CD4-positive, alpha-beta T cell treated with Interleukin-15 for 4 hours (primary cell): ENCODE measurements at places on chromosomes 3 and 15.
A peak's percentile ranks its signal among the peaks of the same experiment; 100 is the strongest.

DNA sequence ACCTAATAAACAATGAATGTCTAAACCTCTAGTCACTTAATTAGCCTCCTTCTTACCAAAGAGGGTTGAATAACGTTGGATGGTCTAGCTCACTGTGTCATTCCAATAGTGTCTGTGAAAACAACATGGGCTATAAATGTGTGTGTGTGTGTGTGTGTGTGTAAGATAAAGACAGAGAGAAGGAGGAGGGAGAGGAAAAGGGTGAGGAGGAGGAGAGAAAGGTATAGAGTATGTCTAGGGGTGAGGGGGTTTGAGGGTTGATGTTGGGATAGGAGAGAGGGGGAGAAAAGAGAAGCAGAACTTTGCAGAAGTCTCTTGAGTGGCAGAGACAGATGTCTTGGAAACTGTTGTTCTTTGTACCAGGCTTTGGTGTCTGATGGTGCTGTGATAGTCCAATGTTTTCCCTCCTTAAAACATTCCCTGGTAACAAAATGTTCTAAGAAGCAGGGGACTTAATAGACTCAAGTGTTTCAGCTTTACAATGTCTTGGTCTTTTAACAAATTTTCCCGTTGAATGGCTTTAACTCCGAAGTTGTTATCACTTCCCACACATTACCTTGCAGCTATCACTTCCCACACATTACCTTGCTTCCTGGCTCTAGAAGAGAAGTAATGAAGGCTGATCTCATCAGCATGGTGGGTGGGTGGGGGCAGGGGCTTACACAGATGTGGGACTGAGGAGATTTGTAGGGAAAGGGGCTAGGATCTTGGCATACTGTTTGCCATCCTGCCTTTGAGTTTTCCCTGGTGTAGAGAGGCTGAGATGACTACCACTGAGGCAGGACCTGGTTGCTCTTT, 57.8 kb upstream of the ETV5 start:
- no peak for DNase-seq

DNA sequence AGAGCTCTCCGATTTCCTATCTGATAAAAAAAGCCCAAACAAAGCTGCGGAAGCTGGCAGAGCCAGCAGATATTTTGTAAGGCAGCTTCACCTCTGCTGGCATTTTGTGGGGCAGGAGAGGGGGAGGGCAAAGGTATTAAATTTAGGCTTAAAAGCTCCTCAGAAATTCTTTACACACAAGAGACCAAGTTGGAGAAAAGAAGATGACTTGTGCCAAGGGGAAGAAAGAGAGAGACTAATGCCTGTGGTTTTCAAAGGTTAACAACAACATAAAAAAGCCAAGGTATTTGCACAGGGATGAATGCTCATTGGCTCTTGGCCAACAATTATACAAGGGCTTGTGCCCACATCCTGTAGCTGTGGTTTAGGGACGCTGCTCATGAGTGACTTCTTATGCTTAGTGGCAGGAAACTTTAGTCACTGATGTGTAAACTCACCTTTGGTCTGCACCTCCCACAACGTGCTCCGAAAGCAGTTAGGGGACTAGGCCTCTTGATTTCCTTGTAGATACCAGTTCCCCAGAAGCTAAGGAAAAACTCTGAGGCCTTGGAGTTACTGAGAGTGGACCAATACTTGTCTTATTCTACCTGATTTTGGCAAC, 152.9 kb downstream of the TPRG1 start:
- DNase-seq = peak; percentile 91

DNA sequence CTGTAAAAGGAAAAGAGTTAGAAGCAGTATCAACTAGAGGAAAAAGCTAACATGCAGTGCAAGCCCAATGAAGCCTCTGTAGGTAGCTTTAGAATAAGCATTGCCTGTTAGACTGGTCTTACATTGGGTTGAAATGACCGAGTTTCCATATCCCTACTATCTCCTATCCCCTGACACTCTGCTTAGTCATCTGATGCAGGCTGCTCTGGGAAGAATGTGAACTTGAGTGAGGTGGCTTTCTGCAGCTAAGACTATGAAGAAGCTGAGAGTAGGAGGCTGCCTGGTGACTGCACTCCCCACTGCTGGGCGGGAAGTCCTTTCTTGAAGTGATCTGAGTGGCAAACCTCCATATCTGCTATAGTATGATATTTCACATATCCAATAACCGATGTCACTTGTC, 64.7 kb downstream of the OXSM start:
- no peak for DNase-seq

- no peak for DNase-seq
Measured at GRCh38 chr3:139534455-139534812, 5.1 kb downstream of the RBP1 start.

DNA sequence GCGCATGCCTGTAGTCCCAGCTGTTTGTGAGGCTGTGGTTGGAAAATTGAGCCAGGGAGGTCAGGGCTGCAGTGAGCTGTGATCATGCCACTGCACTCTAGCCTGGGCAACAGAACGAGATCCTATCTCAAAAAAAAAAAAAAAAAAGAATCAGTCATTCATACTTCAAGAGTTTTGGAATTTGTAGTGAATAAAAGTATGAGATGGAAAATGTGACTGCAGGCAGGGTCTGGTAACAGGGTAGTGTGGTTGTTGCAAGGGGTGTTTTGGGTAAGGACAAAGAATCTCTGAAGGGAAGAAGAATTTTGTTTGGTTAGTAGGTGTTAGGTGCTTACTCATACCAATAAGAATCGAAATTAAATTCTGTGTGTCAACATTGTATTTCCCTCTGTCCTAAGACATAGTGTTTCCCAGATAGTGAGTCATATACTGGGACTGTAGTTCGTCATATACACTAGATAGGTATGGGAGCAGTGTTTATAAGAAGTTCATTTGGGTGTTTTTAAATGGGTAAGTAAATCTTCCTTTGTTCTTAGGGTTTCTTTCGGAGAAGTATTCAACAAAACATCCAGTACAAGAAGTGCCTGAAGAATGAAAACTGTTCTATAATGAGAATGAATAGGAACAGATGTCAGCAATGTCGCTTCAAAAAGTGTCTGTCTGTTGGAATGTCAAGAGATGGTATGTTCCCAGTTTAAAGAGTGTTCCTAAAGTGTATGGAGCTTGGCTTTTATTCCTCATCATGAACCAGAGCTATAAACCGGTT, 14.2 kb downstream of the NR1D2 start:
- peak; percentile 5 for DNase-seq

DNA sequence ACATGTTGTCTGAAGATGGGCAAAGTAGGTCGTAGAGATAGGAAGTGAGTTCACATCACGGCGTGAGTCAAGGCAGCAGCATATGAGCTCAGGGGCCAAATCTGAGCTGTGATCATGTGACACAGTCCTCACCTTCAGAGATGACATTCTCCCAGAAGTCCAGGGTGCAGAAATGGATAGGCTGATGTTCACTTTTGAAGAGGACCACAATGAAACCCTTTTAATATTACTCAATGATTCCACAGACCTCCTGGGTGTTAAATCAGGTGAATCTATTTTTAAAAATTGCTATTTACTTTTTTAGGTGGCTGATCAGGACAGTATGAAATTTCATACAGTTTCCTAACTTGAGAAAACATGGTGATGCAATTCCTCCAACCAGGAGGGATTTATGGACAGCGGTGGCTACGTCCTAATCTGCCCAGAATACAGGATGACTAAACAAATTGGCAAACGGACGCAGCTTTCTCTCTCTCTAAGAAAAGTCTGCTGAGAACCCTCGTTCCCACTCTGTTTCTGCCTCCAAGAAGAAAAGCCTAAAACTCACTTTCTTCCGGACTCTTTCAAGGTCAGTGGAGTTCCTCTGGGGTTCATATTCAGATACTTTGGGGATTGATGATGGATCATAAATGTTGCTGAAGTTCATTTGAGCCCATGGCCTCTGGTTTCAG, 34.4 kb downstream of the B3GNT5 start:
- DNase-seq = peak; percentile 20

- no peak for DNase-seq
Measured at GRCh38 chr3:140686948-140687347, 9.1 kb downstream of the TRIM42 start.

- no peak for DNase-seq
Measured at GRCh38 chr3:131503320-131503635, 507 bp upstream of the MRPL3 start.

DNA sequence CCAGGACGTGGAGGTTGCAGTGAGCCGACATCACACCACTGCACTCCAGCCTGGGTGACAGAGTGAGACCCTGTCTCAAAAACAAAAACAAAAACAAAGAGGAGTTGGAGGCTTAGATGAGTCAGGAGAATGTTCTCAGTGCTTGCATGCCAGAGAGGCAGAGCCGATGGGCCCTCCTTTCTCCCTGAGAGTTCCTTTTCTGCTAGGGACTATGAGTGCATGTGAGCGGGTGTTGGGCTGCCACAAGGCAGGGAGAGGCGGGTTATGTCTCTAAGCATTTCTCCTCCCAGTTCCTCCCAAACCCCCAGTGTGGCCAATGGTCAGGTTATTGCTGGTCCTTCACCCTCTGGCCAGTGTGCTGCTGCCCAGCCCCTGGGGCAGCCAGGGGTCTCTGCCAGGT, 45.1 kb downstream of the RTP1 start:
- no peak for DNase-seq

GRCh38 chr15:95742836-95743235, 587.7 kb upstream of the NR2F2 start:
- DNase-seq = no peak

DNA sequence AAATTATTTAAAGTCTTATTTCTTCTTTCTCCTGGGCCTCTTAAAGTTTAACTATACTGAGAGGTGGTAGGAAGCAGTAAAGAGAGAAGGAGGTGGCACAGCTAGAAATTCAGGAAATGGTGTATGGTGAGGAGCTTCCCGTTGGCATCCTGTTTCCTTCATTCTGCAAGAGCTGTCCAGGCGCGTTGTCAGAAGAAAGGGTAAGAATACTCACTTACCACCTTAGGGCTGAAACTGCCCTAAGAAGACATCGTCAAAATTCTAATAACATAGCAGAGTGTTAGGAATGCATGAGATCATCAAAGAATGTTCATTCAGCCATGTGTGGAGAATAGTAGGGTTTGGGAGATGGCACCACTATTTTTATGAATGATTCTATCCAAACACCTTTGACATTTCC, 699.6 kb downstream of the MCTP2 start:
- no peak for DNase-seq

GRCh38 chr3:193908181-193908744, 227.7 kb upstream of the HES1 start:
- DNase-seq = no peak

DNA sequence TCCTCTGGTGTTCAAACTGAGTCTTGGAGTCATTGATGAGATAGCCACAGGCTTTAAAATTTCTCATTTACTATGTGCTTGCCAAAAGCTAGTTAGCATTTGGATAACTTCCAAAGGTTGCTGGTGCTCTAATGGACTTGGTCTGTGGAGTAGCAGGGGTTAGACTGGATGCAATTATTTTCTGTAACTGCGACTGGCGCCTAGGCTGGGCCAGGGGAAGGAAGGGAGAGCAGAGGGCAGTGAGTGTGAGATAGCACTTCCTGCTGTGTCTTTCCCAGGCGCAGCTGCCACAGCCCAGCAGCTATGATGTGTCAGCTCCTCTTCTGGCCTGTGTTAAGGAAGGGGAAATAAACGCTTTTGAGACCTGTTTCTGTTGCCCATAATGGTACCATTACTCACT, 98.6 kb downstream of the MYRIP start:
- no peak for DNase-seq

DNA sequence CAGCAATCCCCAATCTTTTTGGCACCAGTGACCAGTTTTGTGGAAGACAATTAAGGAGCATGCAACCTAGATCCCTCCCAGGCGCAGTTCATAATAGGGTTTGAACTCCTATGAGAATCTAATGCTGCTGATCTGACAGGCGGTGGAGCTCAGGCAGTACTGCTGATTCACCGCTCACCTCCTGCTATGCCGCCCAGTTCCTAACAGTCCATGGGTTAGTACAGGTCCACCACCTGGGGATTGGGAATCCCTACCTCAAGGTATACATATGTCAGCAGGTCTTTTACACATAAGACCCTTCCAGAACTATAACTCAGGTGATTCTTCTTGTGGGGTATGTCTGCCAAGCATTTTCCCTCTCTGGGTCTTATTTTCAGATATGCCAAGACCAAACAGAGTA, 182.2 kb downstream of the OSBPL10 start:
- no peak for DNase-seq

GRCh38 chr3:190424478-190425439, 24.9 kb downstream of the TMEM207 start:
- DNase-seq = peak; percentile 21

GRCh38 chr3:110579840-110580550, 491.6 kb upstream of the NECTIN3 start:
- DNase-seq = no peak

DNA sequence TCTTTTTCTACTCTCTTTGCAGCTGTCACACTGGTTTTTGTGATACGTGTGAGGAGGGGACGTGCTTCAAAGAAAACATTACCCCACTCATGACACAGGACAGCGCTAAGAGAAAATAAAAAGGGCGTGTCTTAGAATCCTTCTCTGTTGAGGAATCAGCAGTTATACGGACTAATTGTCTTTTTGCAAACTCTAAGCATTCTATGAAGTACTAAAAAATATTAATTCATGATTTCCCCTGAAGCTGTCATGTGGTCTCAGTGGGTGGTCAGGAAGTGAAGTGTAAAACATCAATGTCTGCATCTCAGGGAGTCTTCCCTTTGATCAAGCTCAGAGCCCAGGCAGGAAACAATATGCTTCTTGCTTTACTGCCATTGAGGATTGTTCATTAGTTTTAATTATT, 117.5 kb upstream of the CRBN start:
- no peak for DNase-seq

DNA sequence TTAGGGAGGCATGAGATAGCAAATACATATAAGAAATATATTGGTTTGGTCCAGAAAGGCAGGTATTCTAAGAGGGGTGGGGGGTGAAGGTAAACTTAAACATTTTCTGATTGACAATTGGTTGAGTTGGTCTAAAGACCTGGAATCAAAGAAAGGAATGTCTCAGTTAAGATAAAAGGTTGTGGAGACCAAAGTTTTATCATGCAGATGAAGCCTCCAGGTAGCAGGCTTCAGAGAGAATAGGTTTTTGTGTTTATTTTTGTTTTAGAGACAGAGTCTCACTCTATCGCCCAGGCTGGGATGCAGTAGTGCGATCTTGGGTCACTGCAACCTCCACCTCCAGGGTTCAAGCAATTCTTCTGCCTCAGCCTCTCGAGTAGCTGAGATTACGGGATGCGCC, 80.5 kb downstream of the NPAP1 start:
- DNase-seq = no peak

GRCh38 chr3:197835509-197835908, 44.5 kb downstream of the LRCH3 start:
- no peak for DNase-seq

- no peak for DNase-seq
Measured at GRCh38 chr15:73955326-73955725, 29.1 kb downstream of the LOXL1 start.

- DNase-seq = no peak
Measured at GRCh38 chr15:96130734-96131133, 199.8 kb upstream of the NR2F2 start.

- no peak for DNase-seq
Measured at GRCh38 chr15:67836955-67837354, 2.9 kb downstream of the RNU6-1 start.

DNA sequence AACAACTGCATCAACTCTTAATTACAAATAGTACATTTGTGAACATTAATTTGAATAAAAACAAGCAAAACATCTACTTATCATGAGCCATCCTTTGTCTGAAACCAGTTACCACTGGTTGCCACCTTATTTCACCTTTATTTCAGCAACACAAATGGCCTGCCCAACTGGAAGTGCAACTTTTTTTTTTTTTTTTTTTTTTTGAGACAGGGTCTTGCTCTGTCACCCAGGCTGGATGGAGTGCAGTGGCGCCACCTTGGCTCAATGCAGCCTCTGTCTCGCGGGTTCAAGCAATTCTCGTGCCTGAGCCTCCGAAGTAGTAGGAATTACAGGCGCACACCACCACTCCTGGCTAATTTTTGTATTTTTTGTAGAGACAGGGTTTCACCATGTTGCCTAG, 13.1 kb downstream of the WDR82 start:
- no peak for DNase-seq
